Kasumi-1 (cell line): ENCODE measurements at places on chromosomes 11 and 22.
A peak's percentile ranks its signal among the peaks of the same experiment; 100 is the strongest.

GRCh38 chr22:32644252-32645100 lies 157.0 kb upstream of the TIMP3 start:
- DNase-seq = peak; percentile 50

DNA sequence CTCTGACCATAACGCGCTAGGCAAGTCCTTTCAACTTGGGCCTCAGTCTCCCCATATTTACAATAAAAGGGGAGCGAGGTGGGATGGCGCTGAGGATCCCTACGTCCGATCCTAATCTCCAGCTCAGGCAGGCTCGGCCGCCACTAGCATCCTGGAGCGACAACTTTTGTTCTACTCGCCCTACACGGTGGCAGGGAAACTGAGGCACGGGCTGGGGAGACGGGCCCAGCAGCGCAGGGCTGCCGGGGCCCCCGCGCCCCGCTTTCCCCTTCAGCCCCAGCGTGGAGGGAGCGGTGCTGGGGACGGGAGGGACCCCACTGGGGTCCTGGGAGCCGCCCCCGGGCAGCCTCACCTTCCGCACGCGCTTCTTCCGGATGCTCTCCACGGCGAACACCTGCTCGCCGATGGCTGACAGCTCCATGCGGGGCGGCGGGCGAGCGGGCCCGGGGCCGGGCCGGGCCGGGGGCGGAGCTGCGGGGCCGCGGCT lies 413 bp downstream of the CBX7 start:
- no peak for DNase-seq

GRCh38 chr11:37504921-37505320 lies 906.9 kb upstream of the RAG2 start:
- no peak for DNase-seq

DNA sequence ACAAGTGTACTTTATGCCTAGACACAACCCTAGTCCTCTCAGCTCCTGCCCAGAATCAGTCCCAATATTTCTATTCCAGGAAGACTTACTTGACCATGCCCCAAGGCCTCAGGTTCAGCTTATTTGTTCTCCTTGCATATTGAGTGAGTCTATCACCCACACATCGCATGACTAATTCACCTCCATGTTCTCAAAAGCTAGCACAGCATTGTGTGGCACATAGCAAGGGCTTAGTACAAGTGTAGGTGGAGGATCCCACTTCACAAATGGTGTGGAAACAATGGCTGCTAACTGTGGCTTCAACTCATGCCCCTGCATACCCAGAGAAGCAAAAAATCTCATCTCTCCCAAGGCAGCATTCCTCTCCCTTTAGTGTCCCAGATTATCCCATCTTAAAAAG lies 602.6 kb upstream of the API5 start:
- no peak for DNase-seq

DNA sequence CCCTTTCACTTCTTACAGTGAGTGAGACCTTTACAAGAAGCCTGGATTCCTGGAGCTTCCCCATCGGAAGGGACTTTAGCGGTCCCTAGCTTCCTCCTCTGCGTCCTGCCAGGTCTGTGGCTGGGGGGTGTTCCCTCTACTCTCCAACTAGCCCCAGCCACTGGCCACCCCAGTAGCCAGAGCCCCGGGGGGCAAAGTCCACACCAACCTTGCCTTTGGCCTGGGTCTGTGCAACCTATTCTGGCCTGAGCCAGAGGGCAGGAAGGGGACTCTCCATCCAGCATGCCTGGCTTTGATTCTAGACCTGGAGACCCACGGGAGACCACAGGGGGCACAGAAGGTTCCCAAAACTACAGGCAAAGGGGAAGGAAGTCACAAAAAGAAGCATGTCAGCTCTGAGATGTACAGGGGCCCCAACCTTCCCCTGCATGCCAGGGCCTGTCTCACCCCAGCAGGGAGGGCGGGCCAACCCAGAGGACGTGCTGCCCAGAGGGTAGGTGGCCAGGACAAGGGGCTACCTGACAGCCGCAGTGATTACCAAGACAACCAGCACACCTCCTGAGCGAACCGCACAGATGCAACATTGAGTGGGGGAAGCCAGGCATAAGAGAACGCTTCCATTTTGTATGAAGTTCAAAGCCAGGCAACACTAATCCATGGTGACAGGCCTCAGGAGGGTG lies 52.4 kb downstream of the DSCAML1 start:
- DNase-seq = peak; percentile 2

GRCh38 chr11:79165908-79166307 lies 274.9 kb downstream of the TENM4 start:
- no peak for DNase-seq
